Activated CD4-positive, alpha-beta memory T cell treated with anti-CD3 and anti-CD28 coated beads for 36 hours (primary cell): ENCODE measurements at places on chromosomes 16 and 17. TPM values are rescaled to one million over a fixed set of nuclear protein-coding genes. Genes with fewer than 3 reads are reported as not detected.

DNA sequence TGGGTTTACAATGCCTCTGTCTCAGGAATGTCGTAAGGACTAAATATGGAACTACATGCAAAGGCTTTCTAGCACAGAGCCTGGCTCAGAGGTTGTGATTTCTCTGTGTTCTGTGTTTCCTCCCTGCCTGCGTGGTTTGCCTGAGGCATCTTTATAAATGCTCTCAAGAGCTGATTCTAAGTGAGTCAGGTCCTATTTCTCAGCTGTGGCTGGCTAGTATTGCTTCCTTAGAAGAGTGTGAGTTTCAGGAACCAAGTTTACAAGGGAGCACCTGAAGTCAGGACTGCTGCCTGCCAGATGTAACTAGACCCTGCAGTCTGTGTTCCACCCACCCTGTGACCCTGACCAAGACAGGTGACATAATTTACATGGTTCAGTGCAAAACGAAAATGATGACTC is 8.0 kb upstream of the CCL1 start:
- DNase-seq, result peak; percentile 19

DNA sequence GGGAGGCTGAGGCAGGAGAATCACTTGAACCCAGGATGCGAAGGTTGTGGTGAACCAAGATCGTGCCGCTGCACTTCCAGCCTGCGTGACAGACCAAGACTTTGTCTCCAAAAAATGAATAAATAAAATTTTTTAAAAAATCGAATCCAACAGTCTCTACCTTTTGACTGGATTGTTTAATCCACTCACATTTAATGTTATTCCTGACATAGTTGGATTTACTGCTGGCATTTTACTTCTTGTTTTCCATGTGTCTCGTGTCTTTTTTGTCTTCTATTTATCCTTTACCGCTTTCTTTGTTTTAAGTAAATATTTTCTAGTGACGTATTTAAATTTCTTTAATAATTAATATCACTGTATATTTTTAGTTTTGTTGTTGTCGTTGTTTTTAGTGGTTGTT is 5.4 kb upstream of the CES4A start:
- DNase-seq, result no peak

GRCh38 chr16:80663078-80663477 is 122.3 kb downstream of the DYNLRB2 start:
- DNase-seq, result no peak

GRCh38 chr16:8855051-8855786 is 13.6 kb downstream of the CARHSP1 start:
- DNase-seq, result peak; percentile 34

DNA sequence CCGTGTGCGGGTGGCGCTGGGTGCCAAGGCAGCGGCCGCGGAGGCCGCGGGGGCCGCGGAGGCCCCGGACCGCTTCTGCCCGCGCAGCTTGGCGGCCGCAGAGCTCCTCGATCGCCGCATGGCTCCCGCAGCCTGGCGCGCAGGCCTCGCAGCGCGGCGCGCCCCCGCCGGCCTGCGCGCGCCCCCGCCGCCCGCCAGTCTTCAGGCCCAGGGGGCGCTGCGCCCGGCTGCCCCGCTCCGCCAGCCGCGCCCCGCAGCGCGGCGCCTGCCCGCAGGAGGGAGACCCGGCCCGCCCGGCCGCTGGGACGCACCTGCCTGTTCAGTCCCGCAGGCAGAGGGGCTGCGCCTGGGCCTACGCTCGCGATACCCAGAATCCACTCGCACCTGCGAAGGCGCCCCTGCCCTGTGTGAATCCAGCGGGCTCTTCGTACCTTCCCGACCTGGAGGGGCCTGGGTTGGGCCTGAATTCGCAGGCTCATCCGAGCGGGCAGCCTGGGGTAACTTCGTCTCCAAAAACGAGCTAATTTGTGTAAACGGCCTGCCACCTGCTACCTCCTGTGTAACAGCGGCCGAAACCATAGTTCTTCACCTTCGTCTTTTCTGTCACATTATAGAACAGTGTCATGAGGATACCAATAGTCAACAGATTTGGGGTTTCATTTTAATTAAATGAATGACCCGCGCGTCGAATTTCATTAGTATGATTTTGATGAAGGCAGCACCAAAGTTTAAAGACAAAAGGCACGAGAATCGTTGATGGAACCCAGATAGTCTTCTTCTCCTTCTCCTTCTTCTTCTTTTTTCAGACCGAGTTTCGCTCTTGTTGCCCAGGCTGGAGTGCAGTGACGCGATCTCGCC is at the start of gene CENPV:
TSS of gene CENPV (minus strand) at position 153 of the 858 bp plus-strand sequence. CDS start at position 120, 33 bp downstream.
- peak; percentile 69 for DNase-seq

- no peak for DNase-seq
Observed at GRCh38 chr17:1001640-1002411, 4.9 kb downstream of the TIMM22 start.

DNA sequence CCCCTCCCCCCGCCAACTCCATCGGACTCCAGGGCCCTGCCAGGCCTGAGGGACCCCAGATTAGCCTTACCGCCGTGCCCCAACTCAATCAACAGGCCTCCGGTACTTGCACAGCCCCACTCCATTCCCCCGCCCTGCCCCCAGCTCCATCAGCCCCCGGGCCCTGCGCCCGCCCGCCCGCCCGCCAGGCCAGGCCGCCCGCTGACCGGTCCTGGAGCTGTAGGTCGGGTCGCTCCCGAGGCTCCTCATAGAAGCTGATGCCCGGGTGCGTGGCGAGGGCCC is 308 bp downstream of the GTF3C1 start:
- DNase-seq, result no peak

GRCh38 chr17:8658810-8659209 is 28.3 kb upstream of the MYH10 start:
- no peak for DNase-seq

- DNase-seq, result no peak
Observed at GRCh38 chr16:27341549-27341948, 27.8 kb downstream of the IL4R start.

DNA sequence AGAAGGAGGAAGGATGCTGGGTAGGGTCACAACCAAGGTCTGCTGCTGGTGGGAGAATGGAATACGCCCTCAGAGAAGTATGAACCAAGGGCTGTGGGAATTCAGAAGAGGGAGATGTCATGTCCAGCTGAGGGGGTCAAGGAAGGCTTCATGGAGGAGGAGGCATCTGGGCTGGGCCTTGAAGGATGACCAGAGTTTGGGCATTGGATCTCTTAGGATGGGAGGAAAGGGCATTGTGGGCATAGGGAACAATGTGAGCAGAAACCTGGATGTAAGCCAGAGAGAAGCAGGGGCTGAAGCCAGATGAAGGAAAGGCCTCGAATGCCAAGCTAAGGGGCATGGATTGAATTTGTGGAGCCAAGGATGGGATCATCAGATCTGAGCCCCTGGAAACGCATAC is 49.2 kb upstream of the MAP3K14 start:
- DNase-seq, result no peak

DNA sequence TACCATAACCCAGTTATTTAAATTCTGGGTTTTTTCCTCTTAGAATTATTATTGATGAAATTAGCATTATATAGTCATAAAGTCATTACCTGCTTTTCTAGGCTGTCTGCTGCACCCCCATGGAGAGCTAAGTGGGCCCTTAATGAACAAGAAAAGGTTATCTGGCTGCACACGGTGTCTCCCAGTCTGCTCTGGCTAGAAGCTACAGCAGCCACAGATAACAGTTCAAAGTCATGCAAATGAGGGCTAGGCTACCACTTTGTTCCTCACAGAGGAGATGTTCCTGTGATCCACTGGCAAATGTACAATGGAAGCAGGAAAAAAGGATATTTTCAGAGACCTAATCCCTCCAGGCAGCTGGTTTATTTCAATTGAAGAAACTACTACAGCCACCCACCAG is 112.1 kb downstream of the SNX11 start:
- no peak for DNase-seq

DNA sequence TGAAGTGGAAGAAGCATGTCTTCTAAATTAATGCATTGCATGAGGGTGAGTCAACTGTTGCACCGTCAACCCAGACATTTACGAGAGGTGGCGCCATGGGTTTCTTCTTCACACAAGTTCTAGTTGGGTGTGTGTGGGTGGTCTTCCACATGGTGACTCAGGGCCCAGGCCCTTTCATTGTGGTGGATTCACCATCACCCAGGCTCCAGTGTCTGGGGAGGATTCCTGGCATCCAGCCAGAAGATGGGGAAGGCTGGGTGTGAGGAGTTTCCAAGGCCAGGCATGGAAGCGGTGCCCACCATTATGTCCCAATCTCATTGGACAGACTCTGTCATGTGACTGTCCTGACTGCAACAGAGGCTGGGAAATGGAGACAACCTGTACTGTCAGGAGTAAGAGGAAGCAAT is 21.4 kb upstream of the JPH3 start:
- DNase-seq, result no peak

DNA sequence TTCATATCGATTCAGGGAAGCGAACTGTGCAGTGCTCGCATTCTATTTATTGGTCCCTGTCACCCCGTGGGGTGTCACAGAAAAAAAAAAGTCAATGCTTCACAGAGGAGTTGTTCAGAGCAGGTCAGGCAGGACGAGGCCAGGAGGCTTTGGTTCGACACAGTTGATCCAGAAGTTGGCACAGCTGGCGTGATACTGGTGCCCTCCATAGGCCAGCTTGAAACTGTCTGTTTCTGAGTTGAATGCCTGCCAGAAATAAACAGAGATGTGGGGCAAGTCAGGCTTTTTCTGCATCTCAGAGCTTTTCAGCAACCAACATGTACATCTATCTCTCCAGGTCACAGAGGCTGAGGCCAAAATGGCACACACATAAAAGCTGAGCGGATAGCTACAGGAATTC is 29.1 kb downstream of the DUSP14 start:
- DNase-seq, result no peak

- DNase-seq, result no peak
Observed at GRCh38 chr16:19116711-19117449, 3.1 kb downstream of the ITPRIPL2 start.

- DNase-seq, result peak; percentile 8
Observed at GRCh38 chr17:40556198-40556661, 9.0 kb downstream of the CCR7 start.

DNA sequence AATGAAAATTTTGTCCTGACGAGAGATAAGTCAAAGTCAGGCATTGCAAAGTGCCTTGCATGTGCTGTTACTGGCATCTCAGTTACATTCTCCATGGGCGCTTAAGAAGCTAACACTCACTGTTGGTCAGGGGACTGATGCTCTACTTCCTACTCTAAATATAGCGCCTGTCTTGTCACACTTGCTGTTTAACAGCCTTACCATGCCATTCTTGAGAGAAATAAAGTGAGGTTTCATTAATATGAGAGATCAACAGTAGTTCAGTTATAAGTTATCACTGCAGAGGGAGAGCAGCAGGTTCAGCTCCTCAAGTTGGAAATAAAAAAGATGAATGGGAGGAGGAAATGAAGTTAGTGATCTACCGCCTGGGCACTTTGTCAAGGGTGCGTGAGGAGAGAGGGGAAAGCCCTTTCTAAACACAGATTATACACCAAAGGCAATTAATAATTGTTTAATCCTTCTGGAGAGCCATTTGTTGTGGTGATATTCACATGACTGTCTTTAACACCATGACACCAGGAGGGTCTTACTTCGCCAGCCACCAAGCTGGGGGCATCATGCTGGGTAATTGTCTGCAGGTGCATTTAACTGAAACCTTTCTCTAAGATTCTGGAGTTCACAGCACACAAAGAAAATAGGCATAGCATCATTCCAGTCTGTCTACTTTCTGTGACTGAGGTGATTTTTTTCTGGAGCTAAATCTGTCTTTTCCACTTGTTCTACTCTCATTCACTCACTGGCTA is 568.7 kb upstream of the HSBP1 start:
- no peak for DNase-seq

DNA sequence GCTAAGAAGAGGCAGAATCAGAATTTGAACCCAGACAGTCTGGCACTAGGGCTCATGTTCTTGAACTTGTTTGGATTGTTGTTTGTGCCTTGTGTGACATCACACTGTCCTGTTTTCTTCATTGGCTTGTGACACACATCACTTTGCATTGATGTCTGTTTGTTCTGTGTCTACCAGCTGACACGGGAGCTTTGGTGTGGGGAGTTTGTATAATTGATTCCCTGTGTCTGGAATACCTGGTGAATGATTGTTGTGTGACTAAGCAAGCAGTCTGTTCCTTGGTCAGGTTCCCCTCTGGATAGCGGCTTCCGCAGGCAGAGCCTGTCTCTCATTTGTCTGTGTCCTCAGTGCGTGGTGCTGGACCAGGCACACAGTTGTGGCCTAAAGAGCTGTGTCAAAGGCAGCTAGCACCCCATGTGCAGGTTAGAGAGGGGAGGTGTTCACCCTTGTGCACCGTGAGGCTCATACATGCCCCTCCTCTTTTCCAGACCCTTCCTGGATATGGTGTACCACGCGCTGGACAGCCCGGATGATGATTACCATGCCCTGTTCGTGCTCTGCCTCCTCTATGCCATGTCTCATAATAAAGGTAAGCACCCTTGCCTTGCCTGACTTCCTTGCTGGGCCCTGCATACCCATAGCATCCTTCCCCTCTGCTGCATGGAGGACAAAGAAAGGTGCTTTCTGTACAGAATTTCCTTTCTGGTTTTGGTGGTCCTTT is 80.1 kb downstream of the CLEC16A start:
- DNase-seq, result peak; percentile 20

DNA sequence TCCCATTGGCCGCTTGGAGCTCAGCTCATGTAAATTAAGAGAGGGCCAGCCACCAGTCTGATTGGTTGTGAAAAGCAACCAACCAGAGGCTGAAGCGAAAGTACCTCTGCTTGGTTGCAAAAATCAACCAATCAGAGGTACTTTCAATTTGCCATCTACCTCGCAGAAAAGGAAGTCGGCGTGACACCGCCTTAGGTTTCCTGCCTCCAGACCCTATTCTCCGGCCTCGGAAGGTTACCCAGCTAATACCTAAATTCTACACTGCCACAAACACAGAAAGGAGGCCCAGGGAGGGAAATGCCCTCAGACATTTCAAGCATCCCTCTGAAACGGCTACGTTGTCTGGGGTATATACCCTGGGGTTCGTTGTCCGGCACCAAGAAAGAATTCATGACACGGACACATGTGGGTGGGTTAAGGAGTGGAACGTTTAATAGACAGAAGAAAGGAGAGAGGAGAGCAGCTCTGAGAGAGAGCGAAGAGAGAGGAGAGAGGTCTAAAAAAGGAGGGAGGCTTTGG is 481.3 kb downstream of the TMEM114 start:
- no peak for DNase-seq

DNA sequence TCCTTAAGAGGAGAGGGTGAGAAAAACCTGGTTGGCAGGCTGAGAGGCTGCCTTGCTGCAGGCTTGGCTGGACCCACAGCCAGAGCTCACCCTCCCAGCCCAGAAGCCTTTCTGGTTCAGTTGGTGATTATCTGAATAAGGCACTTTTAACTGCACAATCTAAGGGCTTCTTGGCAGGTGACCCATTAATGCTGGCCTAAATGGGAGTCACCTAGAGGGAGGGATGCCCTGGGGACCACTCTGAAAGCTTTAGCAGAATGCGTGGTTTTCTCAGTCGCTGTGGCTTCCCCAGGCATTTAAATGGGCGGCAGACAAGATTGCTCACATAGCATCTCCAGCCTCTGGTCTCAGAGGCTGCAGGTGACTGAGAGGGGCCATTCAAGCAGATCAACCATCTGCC is 33.2 kb upstream of the SHISA9 start:
- no peak for DNase-seq

DNA sequence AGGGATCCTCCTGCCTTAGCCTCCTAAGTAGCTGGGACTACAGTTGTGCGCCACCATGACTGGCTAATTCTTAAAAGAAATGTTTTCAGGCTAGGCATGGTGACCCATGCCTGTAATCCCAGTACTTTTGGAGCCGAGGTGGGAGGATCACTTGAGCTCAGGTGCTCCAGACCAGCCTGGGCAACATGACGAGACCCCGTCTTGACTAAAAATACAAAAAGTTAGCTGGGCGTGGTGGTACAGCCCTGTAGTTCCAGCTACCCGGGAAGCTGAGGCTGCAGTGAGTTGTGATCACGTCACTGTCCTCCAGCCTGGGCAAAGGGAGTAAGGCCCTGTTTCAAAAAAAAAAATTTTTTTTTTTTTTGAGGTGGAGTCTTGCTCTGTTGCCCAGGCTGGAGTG is 173.1 kb downstream of the SEC14L1 start:
- DNase-seq, result no peak

The HOXB3 gene
- total RNA-seq, result 2.6 TPM

The KRT40 gene
- not detected for total RNA-seq
